Activated T-cell treated with anti-CD3 and anti-CD28 coated beads, Interleukin-2, amount 50 U/mL, for 4 hours (primary cell): ENCODE measurements at places on chromosomes 5 and 9.

DNA sequence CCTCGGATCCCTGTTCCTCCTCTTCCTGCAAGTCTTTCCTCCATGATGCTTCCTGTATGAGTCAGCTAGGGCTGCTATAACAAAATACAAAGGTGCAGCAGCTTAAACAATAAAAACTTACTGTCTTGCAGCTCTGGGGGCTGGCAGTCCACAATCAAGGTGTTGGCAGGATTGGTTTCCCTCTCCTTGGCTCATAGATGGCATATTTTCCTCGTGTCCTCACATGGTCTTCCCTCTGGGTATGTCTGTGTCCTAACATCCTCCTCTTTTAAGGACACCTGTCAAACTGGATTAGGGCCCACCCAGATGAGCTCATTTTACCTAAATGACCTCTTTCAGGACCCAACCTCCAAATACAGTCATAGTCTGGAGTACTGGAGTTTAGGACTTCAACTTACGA is 117.5 kb downstream of the MED10 start:
- no peak for DNase-seq

- no peak for DNase-seq
These were observed at the start of gene FBXL7 for GRCh38 chr5:15499528-15500324. TSS of gene FBXL7 (plus strand) at chr5:15500180.

- DNase-seq, result no peak
These were observed 221.0 kb downstream of the ADCY2 start for GRCh38 chr5:7616897-7617296.

- no peak for DNase-seq
These were observed 155.8 kb upstream of the SMIM23 start for GRCh38 chr5:171629628-171630349.

DNA sequence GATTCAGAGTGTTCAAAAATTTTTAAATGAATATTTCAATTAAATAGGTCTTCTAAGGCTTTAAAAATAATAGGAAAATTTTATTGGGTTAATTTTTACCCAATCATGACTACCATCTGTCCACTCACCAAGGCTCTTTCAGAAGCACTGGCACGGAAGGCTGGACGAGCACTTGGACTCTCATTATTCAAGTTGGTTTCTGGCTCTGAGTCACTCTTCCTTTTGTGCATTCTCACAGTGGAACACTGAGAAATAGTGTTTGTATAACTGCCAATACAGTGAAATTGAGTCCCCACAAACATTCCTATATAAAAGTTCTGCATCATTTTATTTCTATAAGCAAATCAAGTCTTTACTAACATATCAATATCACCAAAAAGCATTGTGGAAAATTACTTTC is 1149.0 kb downstream of the EFNA5 start:
- DNase-seq, result no peak
